ENCODE measurements at places on chromosomes 1 and 21.

GRCh38 chr21:35020902-35021301 lies 28.2 kb downstream of the RUNX1 start:
- DNase-seq: no peak

DNA sequence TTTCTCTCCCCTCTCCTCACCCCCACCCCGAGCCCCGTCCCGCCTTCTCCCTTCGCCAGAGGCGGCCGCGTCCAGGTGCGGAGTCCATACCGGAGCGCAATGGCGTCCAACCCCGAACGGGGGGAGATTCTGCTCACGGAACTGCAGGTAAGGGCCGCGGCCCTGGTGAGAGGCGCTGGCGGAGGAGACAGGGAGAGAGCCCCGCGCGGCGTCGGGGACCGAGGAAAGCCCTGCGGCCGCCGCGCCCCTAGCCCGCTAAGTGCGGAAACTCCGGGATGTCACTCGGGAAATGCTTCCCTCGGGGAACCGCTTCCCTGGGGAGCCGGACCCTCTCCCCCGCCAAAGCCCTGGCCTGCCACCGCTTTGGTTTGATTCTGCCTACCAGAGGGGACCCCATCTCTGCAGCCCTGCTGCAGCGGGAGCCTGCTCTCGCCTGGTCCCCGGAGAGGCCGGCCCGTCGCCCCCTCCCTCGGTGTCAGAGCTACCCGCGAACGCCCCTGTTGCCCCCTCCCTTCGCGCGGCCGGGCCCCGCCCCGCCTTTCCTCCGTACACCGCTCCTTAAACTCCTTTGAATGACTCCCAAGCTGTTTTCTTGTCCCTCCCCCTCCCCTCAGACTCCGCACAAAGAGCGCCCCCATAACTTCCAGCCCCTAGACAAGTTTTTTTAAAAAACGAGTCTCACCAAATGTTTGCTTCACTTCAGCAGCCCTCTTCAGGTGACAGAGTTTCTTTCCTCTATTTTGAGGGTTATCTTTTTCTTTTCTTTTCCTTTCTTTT lies 597 bp downstream of the PKN2 start:
- DNase-seq: peak; percentile 87

DNA sequence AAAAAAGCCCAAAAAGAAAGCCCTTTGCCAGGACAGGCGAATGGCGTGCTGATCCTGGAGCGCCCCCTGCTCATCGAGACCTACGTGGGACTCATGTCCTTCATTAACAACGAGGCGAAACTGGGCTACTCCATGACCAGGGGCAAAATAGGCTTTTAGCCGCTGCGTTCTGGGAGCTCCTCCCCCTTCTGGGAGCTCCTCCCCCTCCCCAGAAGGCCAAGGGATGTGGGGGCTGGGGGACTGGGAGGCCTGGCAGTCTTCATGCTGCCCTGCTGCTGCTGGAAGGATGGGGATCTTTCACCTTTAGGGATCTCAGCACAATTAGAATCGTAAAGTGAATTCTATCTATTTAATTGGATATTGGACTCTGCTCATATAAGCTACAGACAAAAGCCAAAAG lies 3.6 kb downstream of the TPRG1L start:
- DNase-seq: no peak

DNA sequence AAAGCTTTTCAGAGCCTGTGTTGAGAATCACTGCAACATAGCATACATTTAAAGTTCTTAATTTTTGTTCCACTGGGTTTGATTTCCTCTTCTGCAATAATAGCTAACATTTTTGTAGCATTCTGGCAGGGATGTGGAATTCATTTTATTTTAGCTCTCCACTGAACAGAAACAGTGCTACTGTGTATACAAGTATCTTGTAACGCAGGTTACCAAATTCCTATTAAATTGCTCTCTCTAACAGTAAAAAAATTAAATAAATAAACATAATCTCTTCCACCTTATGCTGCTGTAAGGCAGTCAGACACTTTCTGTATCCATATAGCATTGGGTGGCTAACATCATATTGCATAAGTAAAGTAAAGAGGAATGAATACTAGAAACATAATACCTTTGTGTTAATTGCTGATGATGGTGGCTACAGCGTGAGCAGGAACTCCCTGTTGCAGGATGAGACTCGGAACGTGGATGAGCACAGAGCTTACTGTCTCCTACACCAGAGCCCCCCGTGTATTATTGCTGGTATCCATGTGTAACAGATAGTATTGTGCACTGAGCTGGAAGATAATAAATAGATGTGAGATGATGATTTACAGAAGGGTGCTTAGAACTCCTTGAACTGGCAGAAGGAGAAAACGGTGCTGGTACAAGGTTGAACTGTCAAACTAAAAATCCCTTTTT lies 276.9 kb upstream of the SNX7 start:
- DNase-seq: no peak

DNA sequence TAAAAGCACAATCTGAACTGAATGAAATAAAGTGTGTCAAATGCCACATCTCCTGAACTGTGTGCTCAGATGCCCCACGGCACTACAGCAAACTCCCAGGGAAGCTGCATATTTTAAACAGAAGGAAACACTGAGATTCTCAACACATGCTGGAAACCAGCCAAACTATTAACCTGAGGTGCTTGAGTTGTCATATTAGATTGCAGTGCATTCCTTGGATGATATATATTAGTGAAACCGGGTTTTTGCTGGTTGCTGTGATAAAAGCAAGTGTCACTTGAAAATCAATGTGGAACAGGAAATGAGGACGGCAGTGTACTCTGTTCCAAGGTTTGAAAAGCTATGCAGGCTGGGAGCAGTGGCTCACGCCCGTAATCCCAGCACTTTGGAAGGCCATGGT lies 8.7 kb downstream of the SYNJ1 start:
- no peak for DNase-seq

- DNase-seq: no peak
Measured at GRCh38 chr1:12562955-12563576, 54.9 kb downstream of the DHRS3 start.

GRCh38 chr21:44012474-44013379 lies 618 bp downstream of the TRAPPC10 start:
- DNase-seq: peak; percentile 43

DNA sequence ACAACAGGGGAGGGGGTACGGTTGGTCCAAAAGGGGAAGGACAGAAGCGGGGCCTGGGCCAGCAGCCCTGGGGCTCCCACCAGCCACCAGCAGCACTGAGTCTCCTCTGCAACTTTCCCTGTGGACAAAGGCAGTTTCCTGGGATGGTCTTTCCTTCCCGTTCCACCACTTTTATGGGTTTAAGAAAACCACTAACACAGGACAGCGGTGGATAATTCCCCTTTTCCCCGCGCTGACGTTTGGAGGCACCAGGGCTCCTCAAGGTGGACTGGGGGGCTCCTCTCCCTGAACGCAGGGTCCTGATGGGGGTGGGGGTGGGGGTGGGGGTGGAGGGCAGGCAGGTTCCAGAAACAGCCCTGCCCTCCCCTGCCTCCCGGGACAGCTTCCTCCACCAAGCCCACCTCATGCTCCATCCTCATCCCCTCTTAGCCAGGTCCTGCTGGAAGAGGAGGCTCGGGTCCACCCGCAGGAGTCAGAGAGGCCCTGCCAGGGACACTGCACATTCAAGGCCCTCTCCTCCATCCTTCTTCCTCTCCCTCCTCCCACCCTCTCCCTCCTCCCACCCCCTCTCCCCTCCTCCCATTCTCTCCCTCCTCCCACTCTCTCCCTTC lies 4.8 kb upstream of the COL6A1 start:
- no peak for DNase-seq

DNA sequence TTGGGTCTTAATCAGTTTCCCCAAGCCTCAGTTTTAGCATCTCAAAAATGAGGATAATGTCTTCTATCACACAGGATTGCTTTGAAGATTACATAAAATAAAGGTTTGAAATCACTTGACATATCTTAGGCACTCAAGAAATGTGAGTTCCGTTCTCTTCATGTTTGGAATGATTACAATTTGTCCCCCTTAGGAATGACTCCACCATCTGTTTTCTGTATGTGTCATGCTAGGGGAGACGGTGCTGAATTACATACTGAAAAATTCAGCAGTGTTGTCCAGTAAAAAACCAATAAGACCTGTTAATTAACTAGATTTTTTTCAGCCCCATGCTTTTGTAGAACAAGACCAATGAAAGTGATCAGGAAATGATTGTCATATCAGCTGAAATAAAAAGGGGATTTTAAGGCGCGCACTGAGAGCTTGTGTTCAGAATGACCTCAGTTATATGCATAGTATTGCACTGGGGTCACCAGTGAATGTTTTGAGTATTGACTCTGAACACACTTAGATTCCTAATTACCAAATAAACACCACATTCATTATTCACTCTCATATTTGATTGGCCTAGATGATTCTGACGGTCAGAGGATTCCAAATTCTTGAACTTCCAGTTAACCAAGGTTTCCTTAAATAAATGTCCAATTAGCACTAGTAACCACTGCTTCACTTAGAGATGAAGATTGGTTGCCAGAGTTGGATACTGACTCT lies 114.5 kb upstream of the KCNK2 start:
- DNase-seq: peak; percentile 20

- DNase-seq: no peak
Measured at GRCh38 chr1:26787381-26787705, 407 bp upstream of the PIGV start.

DNA sequence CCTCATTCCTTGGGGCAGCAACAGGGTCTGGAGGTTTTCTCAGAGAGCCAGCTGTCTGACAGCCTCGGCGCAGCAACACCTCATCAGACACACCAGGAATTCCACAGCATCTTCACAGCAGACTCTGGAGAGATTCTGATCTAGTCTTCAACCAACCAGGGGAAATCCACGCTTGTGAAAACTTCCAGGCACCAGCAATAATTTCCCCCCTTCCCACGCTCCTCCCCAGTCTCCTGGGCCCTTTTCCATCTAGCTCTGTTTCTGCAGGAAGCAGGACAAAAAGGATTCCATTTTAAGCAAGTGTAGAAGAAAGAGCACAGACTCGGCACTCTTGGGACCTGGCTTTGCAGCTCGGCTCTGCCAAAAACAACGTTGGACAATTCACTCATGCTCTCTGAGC lies 44.3 kb upstream of the CAPZB start:
- peak; percentile 40 for DNase-seq

DNA sequence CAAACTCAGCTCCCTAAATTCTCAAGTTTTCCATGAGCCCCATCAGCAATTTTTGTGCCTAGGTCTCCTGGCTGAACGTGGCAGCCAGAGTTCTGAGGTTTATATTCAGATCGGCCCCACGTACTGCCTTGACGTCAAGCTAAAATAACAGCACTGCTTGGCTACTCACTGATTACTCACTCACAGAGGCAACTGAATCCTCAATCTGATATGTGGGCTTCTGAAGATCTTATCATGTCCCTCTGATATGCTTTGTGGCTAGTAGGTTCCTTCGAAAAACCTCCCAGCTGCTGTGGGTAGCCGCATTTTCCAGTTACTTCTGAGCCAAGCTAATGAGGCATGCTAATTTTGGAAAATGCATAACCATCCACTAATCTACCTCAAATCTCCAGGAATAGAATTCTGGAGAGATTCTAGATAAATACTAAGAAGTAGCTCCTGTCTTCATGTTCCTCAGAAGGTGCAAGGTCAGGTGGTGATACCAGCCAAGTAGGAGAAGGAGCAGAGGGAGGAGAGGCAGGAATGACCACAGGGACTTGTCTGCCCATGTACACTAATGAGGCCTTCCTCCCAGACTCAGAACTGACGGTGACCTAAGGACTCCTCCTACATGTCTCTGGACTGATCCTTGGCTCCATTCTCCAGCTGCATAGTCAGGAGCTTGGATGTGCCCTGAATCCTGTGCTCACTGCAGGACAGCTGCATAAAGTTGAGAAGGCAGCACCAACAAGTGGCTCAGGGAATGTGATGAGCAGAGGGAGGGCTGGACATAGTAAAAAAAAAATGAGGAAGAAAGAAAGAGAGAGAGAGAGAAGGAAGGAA lies 263.7 kb downstream of the TNR start:
- no peak for DNase-seq

DNA sequence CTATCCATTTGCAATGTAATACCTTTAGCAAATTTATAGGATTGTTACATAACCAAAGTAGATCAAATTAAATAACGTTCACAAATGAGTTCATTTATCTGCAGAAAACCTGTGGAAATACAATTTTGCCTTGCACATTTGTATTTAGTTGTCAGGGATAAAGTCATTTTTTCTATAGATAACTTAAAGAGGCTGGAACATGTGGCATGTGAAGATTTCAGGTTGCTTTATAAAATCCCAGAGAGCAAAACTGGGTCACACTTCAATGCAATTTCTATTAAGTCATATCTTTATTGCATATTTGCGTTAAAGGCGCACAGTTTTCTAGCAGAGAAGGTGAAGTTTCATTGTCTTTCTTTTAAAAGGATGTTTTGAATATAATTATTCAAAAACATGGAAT lies 342.4 kb downstream of the USP25 start:
- no peak for DNase-seq

GRCh38 chr1:1204998-1205768 lies 1.2 kb downstream of the TNFRSF18 start:
- DNase-seq: no peak

- DNase-seq: no peak
Measured at GRCh38 chr1:243561588-243562319, 288.3 kb downstream of the AKT3 start.

GRCh38 chr1:93317207-93317606 lies 28.5 kb upstream of the DR1 start:
- DNase-seq: peak; percentile 27

DNA sequence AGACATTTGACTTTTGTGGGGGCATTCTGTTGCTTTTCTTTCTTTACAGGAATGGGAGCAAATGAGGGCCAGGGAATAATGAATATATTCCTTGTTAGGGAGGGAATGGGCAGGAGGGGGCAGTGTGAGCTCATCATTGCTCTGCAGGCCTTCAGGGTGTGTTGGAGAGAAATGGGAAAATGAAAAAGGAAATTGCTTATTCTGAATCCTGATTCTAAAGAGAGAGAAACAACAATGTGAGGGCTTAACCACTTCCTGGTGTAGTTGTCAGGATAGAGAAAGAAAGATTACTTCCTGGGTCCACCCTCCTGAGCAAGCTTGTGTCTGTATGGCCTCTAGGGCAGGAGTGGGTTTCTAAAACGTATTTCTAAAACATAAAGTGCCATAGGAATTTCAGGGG lies 28.3 kb downstream of the VANGL2 start:
- peak; percentile 55 for DNase-seq

DNA sequence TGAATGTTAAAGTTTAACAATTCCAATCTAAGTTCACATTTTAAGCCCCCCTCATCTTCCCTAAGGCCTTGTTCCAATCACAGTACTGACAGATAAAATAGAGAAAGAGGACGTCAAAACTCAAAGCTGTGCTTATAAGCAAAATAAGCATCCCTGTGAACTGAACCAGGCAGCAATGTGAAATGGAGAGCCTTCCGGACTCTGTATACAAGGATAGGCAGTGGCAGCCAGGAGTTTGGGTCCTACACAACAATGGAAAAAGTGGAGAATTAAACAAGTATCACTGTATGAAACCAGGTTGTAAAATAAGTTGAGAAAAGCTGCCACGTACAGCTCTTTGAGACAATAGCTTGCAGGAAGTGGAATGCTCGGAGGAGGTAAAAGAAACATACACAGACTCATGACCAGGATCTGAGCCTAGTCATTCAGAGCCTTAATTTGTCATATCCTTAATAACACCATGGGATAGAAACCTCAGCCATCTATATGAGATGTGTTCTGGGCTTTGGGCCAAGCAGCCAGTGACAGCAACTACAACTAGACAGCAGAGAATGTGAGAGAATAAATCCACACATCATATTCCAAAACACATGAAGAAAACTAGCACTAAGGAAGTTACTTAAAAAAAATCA lies 55.2 kb upstream of the PALMD start:
- DNase-seq: peak; percentile 81

GRCh38 chr1:87426463-87427249 lies 98.0 kb downstream of the LMO4 start:
- peak; percentile 69 for DNase-seq

- no peak for DNase-seq
Measured at GRCh38 chr1:51444534-51445192, 74.4 kb downstream of the EPS15 start.

- no peak for DNase-seq
Measured at GRCh38 chr1:66383168-66383567, 150.8 kb upstream of the SGIP1 start.
